Hypothalamus (tissue), 51 donors: ENCODE measurements at places on chromosomes 3 and 15.
A peak's percentile ranks its signal among the peaks of the same experiment; 100 is the strongest.

GRCh38 chr3:185272033-185272432 is 18.2 kb upstream of the EHHADH start:
- DNase-seq = no peak

DNA sequence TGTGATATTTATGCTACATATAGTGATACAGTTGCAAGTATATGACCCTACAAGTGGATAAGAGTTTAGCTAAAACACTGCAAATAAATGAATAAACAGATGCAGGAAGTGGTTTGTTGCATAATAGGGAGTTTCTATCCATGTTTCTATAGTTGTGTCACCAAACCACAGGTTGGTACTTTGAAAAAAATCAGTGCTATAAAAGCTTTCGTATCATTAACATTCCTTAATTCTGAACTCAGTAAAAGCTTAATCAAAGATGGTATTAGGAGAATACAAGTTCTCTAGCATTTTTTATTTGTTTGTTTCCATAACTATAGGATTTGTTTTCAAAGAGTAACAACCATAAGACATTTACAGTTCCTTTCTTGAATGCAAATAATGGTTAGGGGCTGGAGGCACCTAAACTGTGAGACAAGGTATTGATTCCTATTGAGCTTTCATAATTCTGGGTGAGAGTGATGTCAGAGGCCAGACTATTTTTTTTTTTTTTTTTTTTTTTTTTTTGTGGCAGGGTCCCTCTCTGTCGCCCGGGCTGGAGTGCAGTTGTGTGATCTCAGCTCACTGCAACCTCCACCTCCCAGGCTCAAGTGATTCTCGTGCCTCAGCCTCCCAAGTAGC is 29.6 kb downstream of the CPOX start:
- no peak for DNase-seq

GRCh38 chr3:176554264-176554663 is 643.0 kb downstream of the TBL1XR1 start:
- no peak for DNase-seq

DNA sequence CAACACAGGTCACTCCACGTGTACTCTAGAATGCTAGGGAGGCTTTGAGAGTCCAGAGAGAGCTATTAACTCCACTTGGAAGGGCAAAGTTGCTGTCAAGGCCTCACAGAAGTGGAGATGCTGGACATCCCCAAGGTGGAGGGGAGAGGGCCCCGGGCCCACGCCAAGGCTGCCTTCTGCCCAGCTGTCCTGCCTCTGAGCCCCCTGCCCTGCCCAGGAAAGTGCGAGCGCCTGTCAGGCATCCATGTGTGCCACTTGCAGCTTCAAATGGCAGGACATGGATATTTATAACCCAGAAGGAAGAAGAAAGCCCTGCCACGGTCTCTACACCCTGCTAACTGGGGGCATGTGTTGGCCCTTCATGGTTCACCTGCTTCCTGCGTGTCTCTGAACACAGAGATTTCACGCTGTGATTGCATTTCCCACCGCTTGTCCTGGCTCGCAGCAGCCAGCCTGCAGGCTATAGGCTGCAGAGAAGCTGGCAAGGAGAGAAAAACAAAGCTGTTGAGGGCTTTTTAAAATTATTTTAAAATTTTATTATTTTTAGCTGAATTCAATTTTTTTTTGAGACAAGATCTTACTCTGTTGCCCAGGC is 17.0 kb downstream of the ANKDD1A start:
- DNase-seq = no peak

GRCh38 chr15:80567721-80568157 is 127.4 kb upstream of the ABHD17C start:
- DNase-seq = peak; percentile 43

DNA sequence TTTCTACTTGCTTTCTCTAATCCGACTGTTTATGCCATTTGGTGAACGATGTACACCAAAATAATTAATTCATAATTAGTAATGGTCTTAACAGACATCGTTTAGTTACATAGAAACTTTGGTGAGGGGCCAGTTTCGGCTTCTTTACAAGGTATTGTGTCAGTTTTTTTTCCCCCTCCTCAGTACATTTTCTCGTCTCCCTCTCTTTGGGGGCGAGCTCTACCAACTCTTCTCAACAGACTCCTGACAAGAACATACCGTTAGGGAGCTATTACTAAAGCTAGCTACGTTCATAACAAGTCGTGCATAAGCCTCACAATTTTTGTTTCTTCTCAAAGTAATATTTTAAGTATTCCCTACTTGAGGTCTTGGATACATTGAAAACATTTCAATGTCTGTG is 1.4 kb downstream of the U2SURP start:
- no peak for DNase-seq

DNA sequence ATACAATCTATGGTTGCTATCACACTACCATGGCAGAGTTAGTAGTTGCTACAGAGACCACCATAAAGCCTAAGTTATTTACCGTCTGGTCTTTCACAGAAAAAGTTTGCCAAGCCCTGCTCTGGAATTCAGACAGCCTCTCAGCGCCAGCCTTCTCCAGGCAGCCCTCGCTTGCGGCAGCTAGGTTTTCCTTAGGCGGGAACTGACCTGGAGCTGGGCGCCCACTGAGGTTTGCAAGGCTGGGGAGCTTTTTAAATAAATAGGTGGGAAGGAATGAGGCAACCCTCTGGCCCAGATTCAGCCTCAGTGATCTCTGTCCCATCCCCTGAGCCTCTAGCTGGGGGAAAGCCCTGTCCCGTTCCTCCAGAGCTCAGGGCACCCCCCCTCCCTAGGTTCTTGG is 1.2 kb downstream of the CTSH start:
- DNase-seq = no peak

DNA sequence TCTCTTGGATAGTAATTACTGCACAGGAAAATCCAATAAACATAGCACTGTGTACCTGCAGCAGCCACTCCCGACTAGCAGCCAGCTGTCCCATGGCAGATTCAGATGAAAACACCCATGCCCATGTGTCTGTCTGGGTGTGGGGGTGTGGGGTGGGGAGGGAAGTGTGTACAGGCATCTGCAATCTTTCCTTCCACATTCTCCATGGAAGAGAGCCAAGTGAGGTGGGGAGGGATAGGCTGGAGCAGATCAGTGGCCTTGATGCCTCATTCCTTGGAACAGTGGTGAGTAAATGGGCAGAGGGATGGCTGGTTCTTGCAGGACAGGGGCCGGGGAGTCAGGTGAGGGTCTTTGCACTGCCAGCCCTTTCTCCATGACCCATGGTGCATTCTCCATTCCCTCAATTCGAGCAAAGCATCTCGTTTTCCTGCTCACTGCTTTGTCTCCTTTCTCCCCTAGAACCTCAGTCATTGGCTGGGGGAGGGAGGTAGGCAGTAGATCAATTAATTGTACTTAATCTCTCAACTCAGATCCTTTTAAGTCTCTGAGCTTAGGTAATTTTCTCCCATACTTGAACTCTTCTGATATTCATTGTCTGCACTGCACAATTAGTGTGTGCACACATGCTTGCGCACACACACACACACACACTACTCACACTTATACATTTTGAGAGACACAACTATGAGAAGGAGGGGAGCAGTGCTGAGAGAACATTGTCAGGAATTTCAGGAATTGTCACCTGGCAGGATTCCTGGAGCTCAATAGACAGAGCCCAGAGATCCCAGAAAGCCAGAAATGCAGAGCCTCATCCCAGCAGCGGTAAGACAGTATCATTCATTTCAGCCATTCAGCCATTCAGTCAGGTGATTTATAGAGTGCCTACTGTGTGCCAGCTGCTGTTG is 31.9 kb downstream of the PDIA5 start:
- DNase-seq = no peak

DNA sequence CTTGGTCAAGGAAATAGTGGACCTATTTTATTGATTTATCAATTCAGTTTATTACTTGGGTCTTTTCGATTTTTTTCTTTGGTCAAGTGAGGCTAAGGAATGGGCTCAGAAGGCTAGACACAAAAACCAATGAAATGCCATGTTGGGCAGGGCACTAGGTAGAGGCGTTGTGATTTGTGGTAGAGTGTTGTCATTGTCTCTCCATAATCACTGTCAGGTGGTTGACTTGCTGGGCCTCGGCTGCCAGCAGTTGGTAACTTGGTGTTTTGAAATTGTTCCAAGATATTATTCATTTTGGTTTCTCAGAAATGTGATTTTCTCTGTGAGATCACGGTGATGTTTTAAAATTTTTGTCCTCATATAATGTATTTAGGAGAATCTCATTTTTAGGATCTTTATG is 173.6 kb downstream of the KLHL25 start:
- no peak for DNase-seq

GRCh38 chr3:69407908-69408307 is 22.0 kb upstream of the FRMD4B start:
- no peak for DNase-seq

- DNase-seq = no peak
Observed at GRCh38 chr3:194078045-194078821, 57.7 kb upstream of the HES1 start.

DNA sequence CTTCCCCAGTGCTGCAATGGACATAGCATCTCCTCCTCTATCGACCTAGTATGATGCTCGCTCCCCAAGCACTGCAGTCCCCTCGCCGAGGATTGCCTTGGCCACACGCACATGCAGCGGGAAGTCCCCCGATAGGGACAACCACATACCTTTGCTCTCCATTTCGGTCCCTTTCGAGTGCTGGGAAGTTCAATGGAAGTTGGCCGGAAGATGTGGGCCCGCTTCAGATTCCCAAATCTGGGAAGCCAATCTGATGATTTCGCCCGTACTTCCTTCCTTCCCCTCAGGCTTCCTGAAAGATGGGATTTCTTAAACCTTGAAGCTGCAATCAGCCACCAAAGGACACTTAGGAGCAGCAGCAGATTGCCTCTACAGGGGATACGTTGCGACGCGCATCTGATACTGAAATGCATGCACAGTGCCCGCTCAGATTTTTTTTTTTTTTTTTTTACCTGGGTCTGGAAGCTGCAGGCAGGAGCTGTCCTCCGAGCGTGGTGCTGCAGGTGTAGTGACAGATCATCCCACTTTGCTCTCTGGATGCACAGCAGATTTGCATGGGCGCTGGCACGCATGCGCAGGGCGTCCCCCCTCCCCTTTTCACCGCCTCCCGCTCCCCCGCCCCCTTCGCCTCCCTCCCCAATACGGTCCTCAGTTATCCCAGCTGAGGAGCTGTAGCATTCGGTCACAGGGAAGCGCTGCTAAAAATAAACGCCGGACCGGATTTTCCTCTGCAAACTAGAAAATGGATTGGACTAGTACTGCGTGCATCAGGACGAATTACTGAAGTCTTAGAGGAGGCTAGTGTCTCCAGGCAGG is at the start of gene FGF12:
FGF12 (minus strand) TSS at position 510 of the 816 bp plus-strand sequence.
- peak; percentile 62 for DNase-seq

GRCh38 chr3:182671942-182672341 is 121.4 kb upstream of the ATP11B start:
- peak; percentile 47 for DNase-seq
